Caudate nucleus (tissue), 63 donors: ENCODE measurements at places on chromosomes 6 and 20.

DNA sequence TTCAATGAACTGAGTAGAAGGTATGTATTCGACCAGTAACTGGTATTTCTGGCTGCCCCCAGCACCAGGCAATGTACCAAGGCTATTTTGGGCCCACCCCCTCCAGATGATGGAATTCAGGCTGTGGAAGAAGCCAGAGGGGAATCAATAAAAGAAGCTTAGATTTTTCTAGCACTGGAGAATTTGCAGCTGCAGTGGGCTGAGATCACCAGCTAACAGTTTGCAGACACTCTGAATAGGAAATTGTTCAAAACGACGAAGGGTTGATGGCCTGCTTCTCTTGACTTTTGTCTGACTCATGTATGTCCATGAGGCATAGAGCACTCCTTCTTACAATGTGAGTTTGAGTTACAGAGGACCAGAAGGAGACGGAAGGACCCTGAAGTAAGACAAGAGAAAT, 32.4 kb upstream of the FBXO9 start:
- DNase-seq, result peak; percentile 67

DNA sequence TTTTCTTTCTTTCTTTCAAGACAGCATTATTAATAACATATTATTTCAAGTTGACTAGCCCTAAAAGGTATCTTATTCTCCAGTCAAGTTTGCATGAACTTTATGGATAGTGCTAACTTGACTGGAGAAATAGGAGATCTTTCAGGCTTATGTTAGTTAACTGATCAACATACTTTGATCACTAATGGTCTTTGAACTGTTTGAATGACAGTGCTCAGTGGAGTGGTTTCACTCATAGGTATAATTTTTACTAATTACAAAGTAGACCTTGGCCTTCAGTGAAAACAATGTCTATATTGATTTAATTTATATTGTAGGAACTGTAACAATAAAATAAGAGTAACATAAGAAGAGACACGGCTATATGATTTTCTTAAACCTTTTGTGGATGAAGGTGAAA, 8.0 kb upstream of the LRRC1 start:
- no peak for DNase-seq

- no peak for DNase-seq
Observed at GRCh38 chr20:64102647-64103354, 4.6 kb downstream of the NPBWR2 start.

- DNase-seq, result no peak
Observed at GRCh38 chr20:57698116-57698866, 11.5 kb downstream of the PMEPA1 start.

DNA sequence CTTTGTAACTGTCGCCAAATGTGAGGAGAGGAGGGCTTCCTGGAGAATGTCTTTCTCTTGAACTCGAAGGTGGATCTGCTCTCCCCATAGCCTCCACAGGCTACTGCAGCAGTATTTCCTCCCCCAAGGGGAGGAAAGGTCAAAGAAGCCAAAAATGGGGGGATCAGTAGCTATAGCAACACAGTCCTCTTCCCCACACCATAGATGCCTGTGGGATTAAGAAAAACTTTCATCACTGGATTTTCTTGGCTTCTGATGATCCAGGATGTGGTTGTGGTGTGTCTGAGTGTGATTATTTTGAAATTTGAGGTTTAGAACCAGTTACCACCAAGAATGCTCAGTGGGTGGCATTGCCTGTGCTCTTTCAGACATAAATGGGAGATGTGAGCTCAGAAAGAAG, 140.1 kb upstream of the SPACA1 start:
- DNase-seq, result no peak

- DNase-seq, result no peak
Observed at GRCh38 chr20:12963416-12963815, 45.4 kb upstream of the SPTLC3 start.

DNA sequence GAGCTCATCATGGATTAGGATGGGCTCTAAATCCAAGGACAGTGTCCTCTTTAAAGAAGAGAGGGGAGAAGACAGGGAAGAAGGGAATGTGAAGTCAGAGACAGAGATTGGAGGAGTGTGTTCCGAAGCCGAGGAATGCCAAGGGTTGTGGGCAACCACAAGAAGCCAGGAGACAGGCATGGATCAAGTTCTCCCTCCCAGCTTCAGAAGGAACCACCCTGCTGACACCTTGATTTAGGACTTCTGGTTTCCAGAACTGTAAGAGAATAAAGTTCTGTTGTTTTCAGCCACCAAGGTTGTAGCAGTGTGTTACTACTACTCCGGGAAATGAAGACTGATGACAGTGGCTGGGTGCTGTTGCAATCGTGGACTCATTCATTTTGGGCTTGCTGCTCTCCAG, 120.1 kb downstream of the RPS12 start:
- DNase-seq, result no peak

DNA sequence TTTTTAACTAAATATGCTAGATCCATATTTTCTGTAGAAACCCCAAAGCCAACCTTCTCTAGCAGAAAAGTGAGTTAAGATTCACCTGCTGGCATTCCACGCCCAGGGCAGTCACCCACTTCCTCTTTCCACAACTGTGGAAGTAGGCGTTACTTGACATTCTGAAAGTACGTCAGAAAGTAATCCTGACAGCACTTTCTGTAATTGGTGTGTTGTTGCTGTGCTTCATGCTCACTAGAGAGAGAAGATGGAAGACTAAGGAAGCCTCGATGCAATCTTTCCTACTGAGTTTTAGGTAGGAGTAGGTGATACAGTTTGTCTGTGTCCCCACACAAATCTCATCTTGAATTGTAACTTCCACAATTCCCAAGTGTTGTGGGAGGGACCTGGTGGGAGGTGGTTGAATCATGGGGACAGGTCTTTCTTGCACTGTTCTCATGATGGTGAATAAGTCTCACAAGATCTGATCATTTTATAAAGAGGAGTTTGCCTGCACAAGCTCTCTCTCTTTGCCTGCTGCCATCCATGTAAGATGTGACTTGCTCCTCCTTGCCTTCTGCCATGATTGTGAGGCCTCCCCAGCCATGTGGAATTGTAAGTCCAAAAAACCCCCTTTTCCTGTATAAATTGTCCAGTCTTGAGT, 101.1 kb downstream of the MAP3K7 start:
- peak; percentile 24 for DNase-seq

GRCh38 chr20:32203356-32204204, 4.0 kb downstream of the PLAGL2 start:
- DNase-seq, result no peak

DNA sequence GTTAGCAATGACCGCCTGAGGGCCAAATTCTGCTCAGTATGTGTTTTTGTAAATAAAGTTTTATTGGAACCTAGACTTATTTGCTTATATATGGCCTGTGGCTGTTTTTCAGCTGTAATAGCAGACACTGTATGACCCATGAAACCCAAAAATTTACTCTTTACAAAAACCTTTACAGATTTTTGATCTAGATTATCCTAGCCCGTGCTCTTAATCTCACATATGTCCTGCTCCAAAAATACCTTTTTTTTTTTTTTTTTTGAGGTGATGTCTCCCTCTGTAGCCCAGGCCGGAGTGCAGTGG, 148.0 kb upstream of the ZNF217 start:
- DNase-seq, result no peak

DNA sequence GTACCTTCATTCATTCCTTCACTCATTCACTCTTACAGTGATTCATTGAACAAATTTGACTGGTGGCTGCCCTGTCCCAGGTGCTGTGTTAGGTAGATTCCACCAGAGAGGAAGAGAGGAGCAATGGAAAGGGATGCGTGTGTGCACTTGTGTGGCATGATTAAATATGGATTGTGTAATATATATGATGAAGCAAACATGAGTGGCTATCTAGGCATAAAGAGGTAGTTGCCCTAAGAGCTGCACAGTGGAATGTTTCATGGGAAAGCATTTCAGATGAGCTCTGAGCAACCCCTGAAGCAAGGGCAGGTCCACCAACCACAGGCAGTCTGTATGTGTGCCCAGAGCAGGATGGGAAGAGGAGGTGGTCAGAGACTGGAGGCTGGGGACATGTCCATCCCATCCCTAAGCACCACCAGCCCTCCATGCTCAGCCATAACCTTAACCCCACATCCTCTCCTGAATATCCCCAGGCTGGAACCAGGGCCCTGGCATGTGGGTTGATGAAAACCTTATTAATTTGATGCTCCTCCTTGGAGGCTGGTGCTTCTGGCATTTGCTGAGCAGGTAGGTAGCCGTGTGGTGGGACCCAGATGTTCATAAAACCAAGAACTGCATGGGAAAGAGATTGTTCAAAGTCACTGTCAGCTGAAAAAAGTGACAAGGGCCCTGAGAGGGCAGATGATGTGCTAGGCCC, 226.2 kb downstream of the SYNDIG1 start:
- no peak for DNase-seq
